ENCODE measurements at places on chromosomes 5 and 9.

- DNase-seq = no peak
Measured at GRCh38 chr9:130884542-130885483, 11.8 kb downstream of the QRFP start.

DNA sequence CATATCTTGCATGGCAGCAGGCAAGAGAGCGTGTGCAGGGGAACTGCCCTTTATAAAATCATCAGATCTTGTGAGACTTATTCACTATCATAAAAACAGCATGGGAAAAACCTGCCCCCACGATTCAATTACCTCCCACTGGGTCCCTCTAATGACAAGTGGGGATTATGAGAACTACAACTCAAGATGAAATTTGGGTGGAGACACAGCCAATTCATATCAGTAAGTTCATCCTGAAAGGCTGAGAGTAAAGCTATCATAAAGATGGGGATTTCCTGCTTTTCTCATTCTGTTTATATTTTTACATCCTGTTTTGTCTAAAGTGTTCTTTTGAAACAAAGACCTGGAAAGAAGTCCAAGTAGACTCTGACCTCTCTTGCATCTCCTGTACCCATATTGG, 28.9 kb upstream of the IL33 start:
- DNase-seq = no peak

- no peak for DNase-seq
Measured at GRCh38 chr9:114945616-114946412, 15.4 kb upstream of the TNFSF8 start.

- DNase-seq = no peak
Measured at GRCh38 chr5:82992646-82993045, 84.5 kb downstream of the TMEM167A start.

DNA sequence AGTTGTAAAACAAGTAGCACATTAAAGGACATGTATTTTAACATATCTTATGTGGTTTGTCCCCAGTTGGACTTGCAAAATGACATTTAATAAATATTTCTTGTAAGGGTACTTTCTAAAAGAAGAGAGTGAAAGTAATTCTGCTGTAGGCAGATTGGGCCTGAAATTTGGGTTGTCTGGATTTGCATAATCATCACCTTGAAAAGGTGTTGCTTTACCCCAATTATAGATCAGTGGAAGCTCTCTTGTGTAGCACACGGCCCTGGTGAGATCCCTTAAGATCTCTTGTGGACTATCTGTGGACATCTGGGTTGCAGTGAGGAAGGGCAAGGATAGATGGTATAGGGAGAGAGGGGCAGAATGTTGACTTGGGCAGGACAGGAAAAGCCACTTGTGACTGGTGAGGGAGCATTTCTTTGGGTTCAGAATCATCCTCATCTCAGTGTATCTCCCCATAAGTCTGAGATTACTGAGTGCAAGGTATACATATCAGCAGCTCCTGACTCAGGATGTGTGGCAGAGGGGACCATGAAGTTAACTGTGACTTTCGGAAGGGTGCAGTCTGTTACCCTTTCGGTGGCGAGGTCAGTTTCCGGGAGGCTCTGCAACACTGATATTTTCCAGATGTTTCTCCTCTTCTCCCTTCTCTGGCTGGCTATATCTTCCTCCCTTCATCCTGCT, 2.0 kb upstream of the TNFAIP8 start:
- DNase-seq = no peak
